Aorta (tissue), 5 donors: ENCODE measurements at places on chromosomes 1 and 21.

DNA sequence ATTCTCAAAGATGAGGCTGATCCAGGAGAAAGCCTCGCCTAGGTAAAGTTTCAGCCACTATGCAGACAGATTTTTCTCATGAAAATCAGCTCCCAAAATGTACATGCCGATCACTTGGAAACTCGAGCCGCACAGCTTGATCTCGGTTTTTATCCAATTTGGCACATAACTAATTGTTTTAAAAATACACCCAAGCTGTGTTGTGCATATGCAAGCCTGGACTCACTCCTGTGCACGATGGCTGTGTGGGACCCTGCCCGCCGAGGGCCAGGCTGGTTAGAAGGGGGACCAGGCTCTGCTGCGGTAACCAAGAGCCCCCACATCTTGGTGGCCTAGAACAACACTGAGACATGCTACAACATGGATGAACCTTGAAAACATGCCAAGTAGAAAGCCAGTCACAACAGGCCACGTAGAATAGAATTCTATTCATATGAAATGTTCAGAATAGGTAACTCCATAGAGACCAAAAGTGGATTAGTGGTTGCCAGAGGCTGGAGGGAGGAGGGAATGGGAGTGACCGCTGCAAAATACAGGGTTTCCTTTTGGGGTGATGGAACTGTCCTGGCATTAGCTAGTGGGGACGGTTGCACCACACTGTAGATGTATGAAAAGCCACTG is 16.1 kb upstream of the LDLRAP1 start:
- no peak for DNase-seq

- no peak for DNase-seq
Observed at GRCh38 chr1:169395955-169396354, 28.0 kb downstream of the BLZF1 start.

DNA sequence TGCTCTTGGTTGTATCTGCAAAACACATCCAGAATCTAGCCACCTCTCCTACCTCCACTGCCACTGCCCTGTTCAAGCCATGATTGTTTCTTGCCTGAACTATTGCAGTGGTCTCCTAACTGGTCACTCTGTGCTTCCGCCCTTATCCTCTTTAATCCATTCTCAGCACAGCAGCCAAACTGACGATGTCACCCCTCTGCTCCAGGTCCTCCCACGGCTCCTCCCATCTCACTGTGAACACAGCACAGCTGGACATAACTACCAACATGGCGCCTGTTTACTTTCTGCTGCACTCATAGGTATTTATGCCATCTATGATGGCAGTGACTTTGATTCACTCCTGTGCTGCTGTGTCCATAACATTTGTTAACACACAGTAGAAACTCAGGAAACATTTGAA is 406.7 kb downstream of the DISC1 start:
- no peak for DNase-seq

DNA sequence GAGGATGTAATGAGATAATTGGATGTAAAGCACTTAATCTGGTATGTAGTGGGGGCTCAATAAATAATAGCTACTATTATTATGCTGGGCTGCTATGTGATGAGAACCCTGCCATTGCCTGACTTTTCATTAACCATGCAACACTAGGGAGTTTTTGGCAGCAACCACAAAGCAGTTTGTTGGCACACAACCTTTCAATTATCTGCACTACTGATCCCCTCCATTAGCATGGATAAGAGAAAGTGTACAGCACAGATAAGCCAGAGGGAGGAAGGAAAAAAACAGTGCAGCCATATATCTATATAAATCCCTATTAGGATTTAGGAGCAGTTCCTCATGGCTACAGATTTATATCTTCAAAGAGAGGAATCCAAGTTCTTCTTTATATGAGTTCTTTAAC is 498.5 kb downstream of the NUF2 start:
- no peak for DNase-seq
